T-cell (primary cell): ENCODE measurements at places on chromosomes 7 and 10.

DNA sequence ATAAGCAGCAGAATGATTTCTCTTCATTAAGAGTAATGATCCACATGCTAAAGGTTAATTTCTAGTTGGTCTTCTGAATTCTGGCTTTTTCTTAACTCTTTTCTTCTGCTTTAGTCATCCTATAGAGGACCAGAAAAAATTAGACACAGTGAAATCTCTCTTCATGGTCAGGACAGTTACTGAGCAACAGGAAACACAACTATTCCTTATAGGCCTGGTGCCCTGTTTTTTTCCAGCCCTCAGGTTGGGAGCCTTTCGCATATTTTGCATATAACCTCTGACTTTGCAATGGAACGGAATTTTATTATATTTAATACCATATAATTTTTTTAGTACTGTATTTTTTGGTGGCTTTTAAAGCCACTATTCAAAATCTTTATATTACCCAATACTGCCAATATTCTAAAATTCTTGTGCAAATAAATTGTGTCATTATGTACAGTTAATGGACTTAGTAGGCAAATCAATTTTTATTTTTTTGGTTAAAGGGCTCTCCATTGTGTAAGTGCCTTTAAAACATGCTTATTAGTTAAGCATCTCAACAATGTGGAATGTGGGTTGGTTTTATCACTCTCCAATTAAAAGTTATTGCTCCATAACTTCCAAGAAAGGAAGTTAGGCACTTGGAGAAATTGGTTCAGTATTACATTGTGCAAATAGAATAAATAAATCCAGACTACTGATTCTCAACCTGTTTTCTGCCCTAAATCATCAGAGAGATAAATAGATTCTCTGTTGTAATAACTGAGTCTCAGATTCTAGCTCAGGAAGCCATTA is 22.5 kb downstream of the ARL4A start:
- no peaks in the 10 kb centered on the region for H3K27me3 ChIP-seq
- no peak overlapping the region for H3K4me3 ChIP-seq
- H3K27ac ChIP-seq = no peak overlapping the region
- no peaks in the 10 kb centered on the region for H3K36me3 ChIP-seq
- H3K4me1 ChIP-seq = no peaks in the 10 kb centered on the region
- DNase-seq = no peak

GRCh38 chr7:73366990-73367389 is 39.0 kb downstream of the FKBP6 start:
- no peak overlapping the region for H3K4me3 ChIP-seq
- DNase-seq = no peak
- no peaks in the 10 kb centered on the region for H3K4me1 ChIP-seq
- H3K27me3 ChIP-seq = no peaks in the 10 kb centered on the region

DNA sequence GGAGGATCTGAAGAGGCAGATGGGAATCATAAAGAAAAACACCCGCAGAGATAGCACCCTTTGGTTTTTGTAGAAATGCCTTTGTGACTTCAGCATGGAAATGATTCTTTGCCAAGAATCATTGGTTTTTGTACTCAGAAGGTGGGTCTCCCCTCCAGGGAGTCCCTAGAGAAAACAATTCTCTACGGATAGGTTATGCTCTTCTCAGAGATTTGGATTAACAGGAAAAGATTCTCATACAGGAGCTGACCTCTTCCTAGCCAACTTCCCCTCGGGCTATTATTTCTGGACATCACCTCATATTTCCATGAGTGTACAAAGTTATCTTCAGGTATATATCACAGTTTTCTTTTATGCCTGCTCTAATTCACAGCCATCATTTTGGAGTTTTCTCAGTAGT is 274.2 kb upstream of the HABP2 start:
- H3K27me3 ChIP-seq = peaks cover under 1% of the 10 kb centered on the region
- no peaks in the 10 kb centered on the region for H3K4me1 ChIP-seq
- no peak overlapping the region for H3K27ac ChIP-seq

DNA sequence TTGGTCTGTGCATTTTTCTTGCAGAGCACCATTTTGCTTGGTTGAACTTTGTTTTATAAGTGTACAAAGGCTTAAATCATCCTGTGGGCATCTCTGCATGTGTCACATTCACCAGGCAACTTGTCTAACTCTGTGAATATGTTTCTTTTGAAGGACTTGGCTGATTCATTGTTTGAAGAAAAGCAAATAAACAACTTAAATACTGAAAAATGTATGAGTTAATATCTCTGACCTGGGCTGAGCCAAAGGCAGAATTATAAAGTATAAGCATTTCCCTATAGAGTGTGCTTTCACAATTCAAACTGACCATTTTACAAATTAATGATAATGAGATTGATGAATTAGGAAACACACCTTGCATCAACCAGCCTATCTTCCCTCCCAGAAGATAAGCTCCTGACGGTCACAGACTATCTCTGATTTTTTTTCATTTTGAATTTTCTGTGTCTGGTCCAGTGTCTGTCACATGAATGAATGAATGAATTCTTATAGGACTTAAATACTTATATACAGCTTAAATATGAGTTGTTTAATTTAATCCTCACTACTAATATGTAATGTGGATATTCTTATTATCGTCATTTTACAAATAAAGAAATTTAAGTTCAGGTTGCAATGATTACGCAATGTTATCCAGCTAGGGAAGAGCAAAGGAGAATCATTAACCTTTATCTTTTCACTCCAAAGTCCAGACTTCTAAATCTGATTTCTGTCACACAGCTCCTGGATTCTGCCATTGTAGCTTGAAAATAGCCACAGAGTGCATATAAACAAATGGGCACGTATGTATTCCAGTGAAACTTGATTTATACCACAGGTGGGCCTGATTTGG is 182.0 kb upstream of the PHYHIPL start:
- no peaks in the 10 kb centered on the region for H3K36me3 ChIP-seq
- no peak overlapping the region for H3K27ac ChIP-seq
- H3K27me3 ChIP-seq = no peaks in the 10 kb centered on the region
- DNase-seq = no peak

- no peak for DNase-seq
- no peaks in the 10 kb centered on the region for H3K36me3 ChIP-seq
- no peaks in the 10 kb centered on the region for H3K4me1 ChIP-seq
- H3K4me3 ChIP-seq = no peak overlapping the region
Observed at GRCh38 chr7:12291870-12292269, 80.8 kb downstream of the TMEM106B start.

GRCh38 chr7:36784991-36785940 is 61.0 kb upstream of the AOAH start:
- no peak overlapping the region for H3K4me3 ChIP-seq
- peak; percentile 65 for DNase-seq
- H3K27me3 ChIP-seq = no peaks in the 10 kb centered on the region
- peak overlapping the region; percentile 81 for H3K27ac ChIP-seq
- H3K36me3 ChIP-seq = no peaks in the 10 kb centered on the region
- peaks cover 70% of the 10 kb centered on the region for H3K4me1 ChIP-seq

GRCh38 chr7:25859412-25860274 is 292.4 kb upstream of the NFE2L3 start:
- peaks cover 74% of the 10 kb centered on the region for H3K27me3 ChIP-seq
- DNase-seq = no peak
- peaks cover 42% of the 10 kb centered on the region for H3K4me1 ChIP-seq
- no peak overlapping the region for H3K27ac ChIP-seq
- no peaks in the 10 kb centered on the region for H3K36me3 ChIP-seq

GRCh38 chr10:13491747-13492360 is 37.0 kb downstream of the BEND7 start:
- no peak overlapping the region for H3K4me3 ChIP-seq
- H3K27me3 ChIP-seq = no peaks in the 10 kb centered on the region
- DNase-seq = no peak
- H3K4me1 ChIP-seq = no peaks in the 10 kb centered on the region
- no peaks in the 10 kb centered on the region for H3K36me3 ChIP-seq
- no peak overlapping the region for H3K27ac ChIP-seq

DNA sequence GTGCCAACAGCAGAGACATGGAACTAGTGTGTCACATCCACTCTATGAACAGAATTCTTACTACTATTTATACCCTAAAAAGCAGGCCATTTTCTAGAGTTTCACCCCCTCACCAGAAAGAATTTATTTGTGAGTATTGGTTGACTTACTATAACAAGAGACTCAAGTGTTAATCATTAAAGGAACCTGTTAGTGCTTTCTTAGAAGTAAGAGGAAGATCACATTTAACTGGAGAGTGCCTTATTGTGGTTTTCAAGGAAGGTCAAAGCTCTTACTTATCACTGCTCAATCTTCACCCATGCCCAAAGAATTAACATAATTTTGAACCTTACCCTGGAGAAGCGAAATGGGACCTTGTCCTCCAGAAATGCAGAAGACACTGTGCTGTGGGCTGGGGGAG is 169.3 kb upstream of the PRSS1 start:
- H3K4me1 ChIP-seq = peaks cover 10% of the 10 kb centered on the region
- H3K4me3 ChIP-seq = no peak overlapping the region
- no peaks in the 10 kb centered on the region for H3K27me3 ChIP-seq
- no peaks in the 10 kb centered on the region for H3K36me3 ChIP-seq

GRCh38 chr10:101773923-101774588 is 1.9 kb downstream of the FGF8 start:
- no peaks in the 10 kb centered on the region for H3K36me3 ChIP-seq
- DNase-seq = no peak
- H3K27me3 ChIP-seq = peaks cover 26% of the 10 kb centered on the region
- no peak overlapping the region for H3K4me3 ChIP-seq
- no peak overlapping the region for H3K27ac ChIP-seq
- H3K4me1 ChIP-seq = peaks cover 31% of the 10 kb centered on the region

DNA sequence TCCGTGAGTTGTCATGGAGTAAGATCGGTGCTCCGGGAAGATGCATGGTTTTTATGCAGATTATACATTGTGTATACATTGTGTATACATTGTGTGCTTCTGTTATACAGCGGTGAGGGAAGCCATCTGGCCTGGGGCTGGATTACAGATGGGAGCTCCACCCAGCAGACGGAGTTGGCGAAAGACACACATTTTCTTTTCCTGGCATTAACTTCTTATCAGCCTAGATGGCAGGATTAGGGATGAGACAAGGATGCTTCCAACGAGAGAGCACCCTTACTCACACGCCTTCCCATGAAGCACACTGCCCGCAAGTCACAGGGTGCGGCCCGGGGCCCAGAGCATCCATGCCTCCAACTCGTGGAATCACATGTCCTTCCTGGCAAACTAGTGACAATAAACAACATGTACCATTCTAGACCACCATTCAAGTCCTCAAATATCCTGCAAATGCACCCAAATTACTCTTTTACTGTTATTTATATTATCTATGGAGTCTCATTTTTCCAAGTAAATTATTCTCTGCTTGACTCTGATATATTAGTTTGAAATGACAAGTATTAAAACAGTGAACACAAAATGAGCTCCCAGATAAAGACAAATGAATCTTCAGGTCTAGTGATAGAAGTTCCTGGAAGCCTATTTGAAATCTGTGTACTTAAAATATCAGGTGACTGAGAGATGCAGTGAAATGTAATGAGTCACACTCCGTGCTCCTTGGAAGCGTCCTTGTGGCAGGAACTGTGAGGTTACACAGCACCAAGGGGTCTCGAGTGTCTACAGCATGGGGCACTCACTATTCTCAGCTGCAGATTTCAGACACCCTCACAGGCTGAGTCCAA is 29.8 kb upstream of the PPP2R2D start:
- H3K36me3 ChIP-seq = no peaks in the 10 kb centered on the region
- peaks cover 29% of the 10 kb centered on the region for H3K27me3 ChIP-seq
- no peak overlapping the region for H3K27ac ChIP-seq
- DNase-seq = no peak
- no peak overlapping the region for H3K4me3 ChIP-seq
- H3K4me1 ChIP-seq = peaks cover 6% of the 10 kb centered on the region

DNA sequence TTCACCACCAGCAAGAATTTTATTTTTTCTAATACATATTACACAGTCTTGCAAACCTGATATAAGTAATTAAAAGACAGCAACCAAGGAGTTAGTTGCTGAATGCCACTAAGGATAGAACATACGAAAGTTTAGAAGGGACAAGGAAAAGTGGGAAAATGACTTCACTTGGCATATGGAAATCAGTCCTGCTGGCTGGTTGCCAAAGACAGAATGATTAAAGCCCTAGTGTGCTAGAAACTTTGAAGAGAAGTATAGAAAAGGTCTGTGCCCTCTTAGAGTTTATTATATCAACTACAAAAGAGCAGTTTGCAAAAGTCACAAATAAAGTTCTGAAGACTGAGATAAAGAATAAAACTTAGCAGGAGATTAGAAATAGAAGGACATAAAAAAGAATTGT is 5.8 kb upstream of the YAE1 start:
- no peak overlapping the region for H3K27ac ChIP-seq
- H3K4me1 ChIP-seq = peaks cover 2% of the 10 kb centered on the region
- H3K36me3 ChIP-seq = no peaks in the 10 kb centered on the region
- H3K27me3 ChIP-seq = no peaks in the 10 kb centered on the region

GRCh38 chr7:28958235-28958979 is at the start of gene TRIL:
Gene TRIL (minus strand): TSS chr7:28958330. CDS start chr7:28958046, 284 bp downstream.
- peaks cover 25% of the 10 kb centered on the region for H3K4me1 ChIP-seq
- peaks cover 48% of the 10 kb centered on the region for H3K27me3 ChIP-seq
- no peak within 1 kb of the TSS for H3K27ac ChIP-seq

DNA sequence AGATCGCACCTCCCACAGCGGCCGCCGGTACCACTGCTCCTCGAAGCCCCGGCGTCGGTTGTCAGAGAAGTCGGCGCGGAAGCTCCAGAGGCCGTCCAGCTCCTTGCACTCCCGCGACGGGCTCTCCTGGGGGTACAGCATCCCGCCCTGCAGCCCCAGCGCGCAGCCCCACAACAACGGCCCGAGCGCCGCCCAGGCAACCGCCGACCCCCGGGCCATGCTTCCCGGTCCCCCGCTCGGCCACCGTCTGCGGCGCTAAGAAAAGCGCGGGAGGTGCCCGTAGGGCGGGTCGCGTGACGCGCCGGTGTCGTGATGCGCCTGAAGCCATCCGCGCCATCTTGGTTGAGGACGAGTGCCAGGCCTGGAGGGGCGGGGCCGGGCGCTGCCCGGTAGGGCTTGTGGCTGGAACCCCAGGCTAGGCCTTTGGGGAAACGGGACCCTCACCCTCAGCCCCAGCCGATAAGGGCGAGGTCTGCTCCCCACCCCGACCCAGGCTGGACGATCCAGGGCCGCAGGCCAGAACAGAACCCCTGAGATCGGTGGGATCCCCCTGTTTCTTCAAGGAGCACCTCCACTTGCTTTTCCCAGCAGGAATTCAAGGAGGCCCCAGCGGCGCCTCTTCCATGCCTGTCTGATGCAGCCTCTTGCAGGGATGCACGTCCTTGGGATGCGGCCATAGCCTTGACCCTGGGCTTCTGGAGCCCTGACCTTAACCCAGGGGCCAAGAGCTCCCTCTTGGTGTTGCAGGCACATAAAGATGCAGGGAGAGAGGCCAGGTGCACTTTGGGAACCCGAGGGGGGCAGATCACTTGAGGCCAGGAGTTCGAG is at the start of gene GUSB:
Gene GUSB (minus strand): TSS at position 249 of the 828 bp plus-strand sequence. CDS start 30 bp downstream, at position 219.
- H3K27ac ChIP-seq = peak within 1 kb of the TSS; percentile 74
- H3K36me3 ChIP-seq = peaks cover 9% of the 10 kb centered on the region
- DNase-seq = peak; percentile 76
- peaks cover 8% of the 10 kb centered on the region for H3K4me1 ChIP-seq

- H3K27ac ChIP-seq = no peak overlapping the region
- no peak overlapping the region for H3K4me3 ChIP-seq
- DNase-seq = no peak
- no peaks in the 10 kb centered on the region for H3K27me3 ChIP-seq
Observed at GRCh38 chr7:35446091-35446490, 192.2 kb upstream of the TBX20 start.

- H3K27ac ChIP-seq = no peak overlapping the region
- H3K4me3 ChIP-seq = no peak overlapping the region
- H3K27me3 ChIP-seq = peaks cover 2% of the 10 kb centered on the region
- DNase-seq = no peak
- H3K4me1 ChIP-seq = no peaks in the 10 kb centered on the region
- H3K36me3 ChIP-seq = no peaks in the 10 kb centered on the region
Observed at GRCh38 chr10:3527869-3528268, 257.1 kb downstream of the KLF6 start.

- peak; percentile 97 for DNase-seq
- no peaks in the 10 kb centered on the region for H3K36me3 ChIP-seq
- H3K4me3 ChIP-seq = peak overlapping the region; percentile 64
Observed at GRCh38 chr10:72297281-72297804, 23.6 kb downstream of the DDIT4 start.
